ENCODE measurements at places on chromosomes 6 and 20. TPM values are rescaled to one million over a fixed set of nuclear protein-coding genes. Genes with fewer than 3 reads are reported as not detected.

The SNAP25 gene
- total RNA-seq = not detected

The PI16 gene
- 3.5 TPM for total RNA-seq

The ATP5F1E gene
- 35.4 TPM for total RNA-seq

The PAX1 gene
- total RNA-seq = not detected

The RRAGD gene
- total RNA-seq = 0.09 TPM

The TINAG gene
- not detected for total RNA-seq

The MYLK2 gene
- 0.36 TPM for total RNA-seq

The GUCA1A gene
- not detected for total RNA-seq

The HLA-DQA1 gene
- total RNA-seq = not detected

The TRIM31 gene
- total RNA-seq = not detected

The DNAH8 gene
- under 0.01 TPM for total RNA-seq

The MCCD1 gene
- not detected for total RNA-seq

The GRIK2 gene
- total RNA-seq = not detected

The SEMG1 gene
- not detected for total RNA-seq

The PDE10A gene
- total RNA-seq = 12.5 TPM

The RIPPLY2 gene
- not detected for total RNA-seq

The LY86 gene
- not detected for total RNA-seq

The PRDM1 gene
- total RNA-seq = 0.94 TPM

The SLC17A3 gene
- not detected for total RNA-seq

The PROKR2 gene
- not detected for total RNA-seq

The LHFPL5 gene
- total RNA-seq = not detected

The SPATA25 gene
- total RNA-seq = 0.75 TPM

The SLC2A10 gene
- 12.6 TPM for total RNA-seq

The CST1 gene
- total RNA-seq = 0.38 TPM

The SLC22A7 gene
- total RNA-seq = not detected

The ENPP1 gene
- total RNA-seq = 0.47 TPM

The EYA2 gene
- not detected for total RNA-seq

The SPATS1 gene
- not detected for total RNA-seq

The FOXF2 gene
- total RNA-seq = not detected

The TEAD3 gene
- 0.27 TPM for total RNA-seq

The FERMT1 gene
- total RNA-seq = 3.0 TPM

The CCM2L gene
- 13.1 TPM for total RNA-seq

The CSTF1 gene
- total RNA-seq = 28.3 TPM

The GNRH2 gene
- total RNA-seq = 0.18 TPM

The CNKSR3 gene
- total RNA-seq = 4.0 TPM

The PBOV1 gene
- total RNA-seq = not detected

The ADGB gene
- total RNA-seq = not detected

The RIPOR2 gene
- total RNA-seq = 0.28 TPM

The SCUBE3 gene
- 0.75 TPM for total RNA-seq

The ANKRD6 gene
- total RNA-seq = 3.9 TPM

The GJA1 gene
- total RNA-seq = 435 TPM

The MAP7 gene
- 0.36 TPM for total RNA-seq

The SLC32A1 gene
- not detected for total RNA-seq

The ZBP1 gene
- not detected for total RNA-seq

The HLA-DMB gene
- total RNA-seq = not detected

The DCBLD1 gene
- total RNA-seq = 37.7 TPM

The TCP11 gene
- not detected for total RNA-seq

The RGL2 gene
- total RNA-seq = 41.3 TPM

The ZNF343 gene
- total RNA-seq = 10.3 TPM

Data from endothelial cell of coronary artery (primary cell).